ENCODE measurements at places on chromosomes 6 and 20.
A peak's percentile ranks its signal among the peaks of the same experiment; 100 is the strongest.

DNA sequence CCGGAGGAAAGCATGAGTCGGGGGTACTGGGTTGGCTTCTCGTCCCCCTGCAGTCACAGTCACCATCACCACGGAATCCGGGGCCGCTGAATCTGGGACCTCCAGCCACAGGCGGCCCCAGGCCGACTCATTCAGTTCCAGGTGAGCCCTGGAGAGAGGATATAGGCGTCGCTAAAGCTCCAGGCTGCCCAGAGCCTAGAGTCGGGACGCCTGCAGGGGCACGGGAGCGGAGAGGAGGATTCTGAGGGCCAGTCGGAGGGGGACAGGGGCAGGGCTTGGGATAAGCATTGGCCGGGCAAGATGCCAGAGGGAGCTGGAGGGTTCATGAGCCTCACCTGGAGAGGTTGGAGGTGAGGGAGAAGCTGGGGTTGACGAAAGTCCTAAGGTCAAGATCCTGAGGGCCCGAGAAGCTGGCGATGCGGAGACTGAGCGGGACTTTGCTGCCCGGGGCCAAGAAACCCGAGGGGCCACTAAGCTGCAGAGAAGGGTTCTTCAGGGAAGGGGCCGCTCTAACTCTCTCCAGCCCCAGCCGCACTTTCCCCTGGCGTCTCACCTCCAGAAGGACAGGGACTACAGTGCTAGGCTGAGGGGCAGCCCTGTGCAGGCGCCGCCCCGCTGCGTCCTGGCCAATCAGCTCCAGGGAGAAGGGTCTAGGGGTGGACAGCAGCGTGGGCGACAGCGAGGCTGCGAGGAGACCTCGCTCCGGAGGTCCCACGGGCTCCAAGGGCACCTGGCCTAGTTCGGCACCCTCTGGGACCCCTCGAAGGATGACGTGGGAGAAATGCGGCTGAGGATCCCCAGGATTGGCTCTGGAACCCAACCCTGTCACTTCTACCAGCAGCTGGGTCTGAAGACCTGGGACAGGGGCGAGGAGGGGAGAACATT, 3.7 kb downstream of the SAPCD1 start:
- DNase-seq, result no peak

DNA sequence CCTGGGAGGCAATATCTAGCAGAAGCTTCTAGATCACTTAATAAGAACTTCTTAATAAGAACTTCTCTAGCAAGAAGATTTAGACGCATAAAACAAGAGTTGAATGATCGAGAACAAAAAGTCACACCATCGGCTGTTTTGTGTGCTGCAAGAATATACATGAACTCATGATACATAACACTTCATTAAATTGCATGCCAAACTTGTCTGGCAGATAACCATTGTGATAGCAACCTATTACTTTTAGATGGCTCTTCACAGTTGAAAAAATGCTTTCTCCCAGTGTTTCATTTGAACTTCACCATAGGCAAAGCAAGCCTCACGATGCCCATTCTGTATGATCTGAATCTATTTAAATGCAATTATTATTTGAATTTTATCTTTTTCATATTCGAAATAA, 249.9 kb downstream of the CBLN4 start:
- no peak for DNase-seq

DNA sequence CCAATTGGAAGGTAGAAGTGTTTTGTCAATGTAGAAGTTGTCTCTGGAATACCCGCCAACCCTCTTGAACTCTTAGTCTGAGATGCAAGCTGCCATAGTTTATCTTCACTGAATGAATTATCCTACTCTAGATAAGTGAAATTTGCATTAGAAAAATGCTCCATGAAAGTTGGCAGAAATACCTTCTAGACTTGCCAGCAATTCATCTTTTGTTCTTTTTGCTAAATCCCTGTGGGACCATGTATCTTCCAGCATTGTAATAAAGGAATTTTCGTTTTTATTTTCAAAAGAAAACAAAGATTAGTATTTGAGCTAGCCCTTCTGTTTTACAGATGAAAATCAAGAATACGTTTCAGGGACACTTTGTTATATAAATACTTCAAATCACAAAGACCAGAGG, 244.2 kb downstream of the CBLN4 start:
- no peak for DNase-seq

DNA sequence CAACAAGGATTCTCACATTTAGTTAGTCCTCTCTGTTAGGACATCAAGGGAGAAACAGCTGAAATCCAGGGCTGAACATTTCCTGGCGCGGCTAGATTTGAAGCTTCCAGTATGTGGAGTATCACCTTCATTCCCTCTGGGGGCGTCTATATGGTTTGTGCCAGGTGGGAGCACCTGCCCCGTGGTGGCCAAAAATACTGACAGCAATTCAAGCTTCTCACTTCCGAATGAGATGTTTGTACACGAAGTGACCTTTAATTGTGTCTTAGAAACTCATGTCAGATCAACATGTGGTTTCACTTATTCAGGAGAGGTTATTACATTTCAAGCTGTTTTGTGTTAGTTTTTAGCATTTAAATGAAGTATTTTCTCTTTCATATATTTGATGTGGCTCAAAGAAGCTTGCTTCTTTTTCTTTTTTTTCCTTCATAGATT, 67.3 kb upstream of the ZNF217 start:
- no peak for DNase-seq

- DNase-seq, result no peak
Observed at GRCh38 chr20:46423342-46423741, 16.9 kb upstream of the ELMO2 start.

DNA sequence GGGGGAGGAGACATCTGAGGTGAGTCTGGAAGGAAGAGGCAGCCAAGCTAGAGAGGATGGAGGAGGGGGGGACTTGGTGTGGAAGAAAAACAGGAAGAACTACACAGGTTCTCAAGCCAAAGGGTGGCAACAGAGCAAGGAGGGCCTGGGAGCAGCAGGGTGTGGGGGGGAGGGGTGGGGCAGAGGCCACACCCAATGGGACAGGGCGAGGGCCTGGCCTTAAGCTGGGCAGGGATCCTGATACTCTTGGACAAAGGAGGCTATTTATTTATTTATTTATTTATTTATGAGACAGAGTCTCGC, 359.0 kb downstream of the ZFAND3 start:
- no peak for DNase-seq

GRCh38 chr6:118589186-118589585, 41.1 kb downstream of the PLN start:
- no peak for DNase-seq

- no peak for DNase-seq
Observed at GRCh38 chr6:43277306-43277642, 20.8 kb upstream of the SLC22A7 start.

DNA sequence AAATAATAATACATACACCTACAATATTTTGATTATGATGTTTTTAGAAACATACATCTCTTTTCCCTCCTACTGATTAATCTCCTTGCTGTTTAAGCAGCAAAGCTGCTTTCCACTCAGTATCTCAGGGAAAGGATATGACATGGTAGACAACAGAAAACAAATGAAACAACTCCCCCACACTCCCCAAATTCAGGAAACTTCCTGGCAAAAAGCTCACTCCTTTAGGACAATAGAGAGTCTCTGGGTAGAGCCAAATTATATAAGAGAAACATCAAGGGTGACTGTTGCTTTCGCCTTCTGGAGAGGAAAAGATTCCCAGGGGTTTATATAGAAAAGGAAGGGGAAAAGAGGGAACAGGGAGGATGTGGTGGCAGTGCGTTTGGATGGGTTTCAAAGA, 48.7 kb upstream of the AHI1 start:
- DNase-seq, result no peak

- DNase-seq, result no peak
Observed at GRCh38 chr6:133447924-133448323, 206.8 kb downstream of the EYA4 start.

- no peak for DNase-seq
Observed at GRCh38 chr20:3993109-3993508, 22.2 kb downstream of the RNF24 start.

DNA sequence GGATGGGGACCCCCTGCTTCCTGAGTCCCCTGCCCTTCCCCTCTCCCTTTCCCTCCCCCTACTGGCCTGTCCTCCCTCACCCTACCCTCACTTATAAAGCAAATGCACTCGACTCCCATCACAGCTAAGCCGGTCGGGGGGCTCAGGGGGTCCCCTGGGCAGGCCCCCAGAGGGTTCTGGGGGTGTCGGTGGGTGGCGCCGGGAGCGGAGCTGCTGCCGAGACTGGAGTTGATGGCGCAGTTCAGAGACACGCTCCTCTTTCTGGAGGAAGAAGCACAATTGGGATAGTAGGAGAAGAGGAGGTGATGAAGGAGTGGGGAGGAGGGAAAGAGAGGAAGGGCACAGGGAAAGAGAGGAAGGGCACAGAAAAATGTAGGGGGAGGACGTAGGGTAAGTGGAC, 18.5 kb downstream of the OR2H2 start:
- DNase-seq, result no peak

- no peak for DNase-seq
Observed at GRCh38 chr6:129281168-129281796, 398.3 kb downstream of the LAMA2 start.

DNA sequence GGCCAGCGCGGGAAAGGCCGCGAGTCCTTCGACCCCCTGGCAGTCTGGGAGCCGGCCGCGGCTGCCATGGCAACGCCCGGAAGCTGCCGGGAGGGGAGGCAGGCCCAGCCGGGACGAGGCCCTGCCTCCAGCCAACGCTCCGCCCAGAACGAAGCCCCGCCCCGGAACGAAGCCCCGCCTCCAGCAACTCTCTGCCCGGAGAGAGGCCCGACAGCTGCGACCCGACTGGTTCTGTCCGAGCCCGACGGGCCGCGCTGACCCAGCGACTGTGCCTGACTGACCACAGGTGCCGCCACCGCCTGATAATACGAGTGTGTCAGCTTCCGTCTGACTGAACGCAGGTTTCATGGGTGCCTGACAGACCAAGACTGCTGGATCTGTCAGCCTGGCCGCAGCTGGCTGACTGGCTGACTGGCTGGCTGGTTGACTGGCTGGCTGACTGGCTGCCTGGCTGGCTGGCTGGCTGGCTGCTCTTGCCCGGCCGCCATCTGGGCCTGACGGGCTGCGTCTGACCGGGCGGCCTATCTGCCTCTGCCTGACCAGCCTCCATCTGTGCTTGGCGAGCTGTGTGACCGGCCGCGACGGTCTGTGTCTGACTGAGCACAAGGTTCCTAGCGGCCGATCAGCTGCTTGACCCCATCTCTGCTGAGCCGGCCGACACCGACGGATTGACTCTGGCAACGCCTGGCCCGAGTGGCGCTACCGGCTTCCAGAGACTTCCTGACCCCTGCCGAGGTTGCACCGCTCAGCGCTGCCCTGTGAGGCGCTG, 89.7 kb upstream of the EPB41L1 start:
- peak; percentile 96 for DNase-seq

GRCh38 chr6:163897669-163898068, 483.2 kb downstream of the QKI start:
- no peak for DNase-seq

DNA sequence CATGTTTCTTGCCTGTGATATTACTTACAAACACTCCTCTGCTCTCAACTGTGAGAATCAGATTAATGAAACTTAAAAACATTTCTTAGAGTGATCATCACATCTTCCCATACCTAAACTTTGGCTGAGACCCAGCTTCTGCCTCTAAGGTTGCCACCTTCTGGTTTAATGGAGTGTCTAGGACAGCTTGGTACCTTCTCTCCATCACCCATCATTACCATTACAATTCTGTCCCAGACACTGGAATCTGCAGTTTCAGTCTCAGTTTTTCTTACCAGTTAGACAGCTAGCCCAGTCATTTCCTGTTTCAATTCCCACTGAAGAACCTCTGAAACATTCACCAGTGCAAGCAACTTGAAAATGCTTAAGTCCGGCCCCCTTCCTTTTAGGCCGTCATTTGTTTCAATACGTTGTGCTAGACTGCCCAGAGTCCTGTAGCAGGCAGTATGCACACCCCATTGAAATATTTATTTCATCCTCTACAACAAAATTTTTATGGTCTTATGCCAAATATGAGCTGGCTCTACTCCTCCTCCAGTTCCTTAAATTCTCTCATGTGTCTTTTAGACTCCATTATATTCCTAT, 107.0 kb upstream of the FOXO3 start:
- no peak for DNase-seq

- no peak for DNase-seq
Observed at GRCh38 chr6:154605882-154606370, 95.4 kb upstream of the CNKSR3 start.

DNA sequence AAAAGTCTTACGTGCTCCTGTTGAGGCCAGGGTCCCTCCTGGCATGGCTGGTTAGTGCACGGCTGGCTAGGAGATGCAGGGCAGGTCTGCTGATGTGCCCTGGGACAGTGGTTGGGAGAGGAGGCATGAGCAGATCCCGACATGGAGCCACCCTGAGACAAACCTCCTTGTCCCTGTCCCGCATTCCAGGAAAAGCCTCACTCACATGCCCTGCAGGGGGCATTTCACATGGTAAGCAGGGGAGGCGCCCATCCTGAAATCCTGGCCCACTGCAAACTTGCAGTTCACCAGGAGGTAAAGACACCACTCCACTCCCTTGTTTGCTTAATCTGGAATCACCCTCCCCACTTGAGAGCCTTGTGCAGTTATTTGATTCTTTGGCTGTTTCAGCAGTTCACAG, 116.7 kb upstream of the SLC24A3 start:
- DNase-seq, result no peak

DNA sequence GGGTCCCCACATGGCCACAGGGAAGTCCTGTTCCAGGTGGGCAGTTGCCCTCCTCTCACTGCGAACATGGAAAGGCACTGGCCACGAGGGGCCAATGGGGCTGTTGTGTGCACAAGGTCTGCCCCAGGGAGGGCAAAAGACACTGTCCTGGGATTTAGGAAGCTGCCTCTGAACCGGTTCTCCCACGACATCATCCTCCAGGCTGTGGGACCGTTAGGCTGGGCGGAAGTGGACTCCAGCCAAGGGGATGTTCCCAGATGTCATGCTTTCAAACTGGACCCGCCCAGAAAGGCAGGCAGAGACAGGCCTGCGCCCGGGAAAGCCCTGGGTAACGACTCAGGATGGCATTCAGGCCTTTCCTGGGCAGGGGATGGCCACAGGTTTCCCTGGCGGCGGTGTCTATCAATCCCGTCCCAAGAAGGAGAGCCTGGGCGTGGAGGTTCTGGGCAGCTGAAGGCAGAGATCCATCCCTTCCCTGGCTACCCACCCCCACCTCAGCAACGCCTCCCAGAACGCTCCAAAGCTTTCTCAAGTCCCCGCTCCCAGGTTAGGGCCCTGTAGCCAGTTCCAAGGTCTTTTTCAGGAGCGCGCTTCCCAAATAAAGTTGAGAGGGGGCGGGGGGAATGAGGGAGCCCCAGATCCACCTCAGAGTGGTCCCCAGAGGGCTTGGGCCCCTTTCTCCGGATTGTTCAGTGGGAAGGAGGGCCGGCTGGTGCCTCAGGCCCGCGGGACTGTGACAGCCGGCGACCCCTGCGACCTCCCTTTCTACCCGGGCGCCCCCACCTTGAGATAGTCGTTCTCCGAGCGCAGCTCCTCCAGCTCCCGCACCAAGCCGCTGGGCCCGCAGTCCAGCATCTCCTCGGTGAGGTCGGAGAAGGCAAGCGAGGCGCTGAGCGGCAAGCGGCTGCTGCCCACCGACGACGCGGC, 13.8 kb upstream of the TLDC2 start:
- DNase-seq, result peak; percentile 90
